ENCODE measurements at places on chromosomes 16 and 17. TPM values are rescaled to one million over a fixed set of nuclear protein-coding genes. Genes with fewer than 3 reads are reported as not detected.

P3H4 gene
- total RNA-seq, result 4.1 TPM

C1QTNF8 gene
- not detected for total RNA-seq

CCL7 gene
- not detected for total RNA-seq

GUCY2D gene
- not detected for total RNA-seq

MYOCD gene
- not detected for total RNA-seq

LAT gene
- total RNA-seq, result 234 TPM

DNA sequence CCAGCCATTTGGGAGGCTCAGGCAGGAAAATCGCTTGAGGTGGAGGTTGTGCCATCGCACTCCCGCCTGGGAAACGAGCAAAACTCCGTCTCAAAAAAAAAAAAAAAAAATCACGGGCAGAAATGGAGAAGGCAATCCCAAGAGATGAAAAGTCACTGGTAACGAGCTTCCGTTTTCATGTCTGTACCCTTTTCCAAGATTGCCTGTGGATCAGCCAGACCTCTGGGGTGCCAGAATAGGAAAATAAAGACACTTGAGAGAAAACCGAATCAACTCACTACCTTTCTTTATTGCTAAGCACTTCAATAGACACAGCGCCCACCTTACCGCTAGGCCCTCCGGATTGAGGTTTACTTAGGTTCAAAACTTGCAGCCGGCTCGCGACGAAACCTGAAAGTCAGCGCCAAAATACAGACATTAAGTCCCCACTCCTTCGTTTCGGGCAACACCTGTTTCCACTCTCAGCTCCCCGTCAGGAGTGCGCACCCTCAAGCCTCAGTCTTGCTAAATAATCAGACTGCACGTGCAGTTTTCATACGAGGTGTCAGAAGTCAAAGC lies 970 bp upstream of the TRAF7 start:
- no peaks in the 10 kb centered on the region for H3K27me3 ChIP-seq
- peak overlapping the region; percentile 89 for H3K27ac ChIP-seq
- peaks cover 28% of the 10 kb centered on the region for H3K36me3 ChIP-seq
- H3K4me3 ChIP-seq, result peak overlapping the region; percentile 87
- peaks cover 24% of the 10 kb centered on the region for H3K4me1 ChIP-seq
- no peak for DNase-seq

DNA sequence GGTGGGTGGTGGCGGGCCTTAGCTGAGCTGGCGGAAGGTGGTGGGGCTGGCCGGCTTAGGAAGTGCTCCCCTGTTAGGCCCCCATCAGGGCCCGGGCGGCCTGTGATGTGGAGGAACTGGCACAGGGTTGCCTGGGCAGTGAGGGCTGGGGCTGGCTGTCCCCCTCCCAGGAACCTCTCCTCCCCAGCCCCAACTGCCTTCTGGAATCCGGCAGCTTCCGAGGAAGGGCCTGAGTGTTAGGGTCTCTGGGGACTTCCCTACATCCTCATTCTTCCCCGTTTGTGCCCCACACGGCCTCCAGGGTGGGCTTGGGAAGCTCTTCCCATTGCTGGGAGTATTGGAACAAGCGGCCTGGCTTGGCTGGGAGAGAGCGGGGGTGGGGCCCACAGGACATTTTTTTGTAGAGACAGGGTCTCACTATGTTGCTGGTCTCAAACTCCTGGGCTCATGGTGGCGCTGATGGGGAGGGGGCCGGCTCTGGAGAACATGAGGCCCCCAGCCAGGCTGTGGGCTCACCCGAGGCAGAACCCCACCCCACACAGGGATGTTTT lies 89.9 kb upstream of the CIBAR2 start:
- H3K4me3 ChIP-seq, result no peak overlapping the region
- H3K4me1 ChIP-seq, result no peaks in the 10 kb centered on the region
- no peaks in the 10 kb centered on the region for H3K36me3 ChIP-seq
- no peak for DNase-seq
- no peak overlapping the region for H3K27ac ChIP-seq
- peaks cover 6% of the 10 kb centered on the region for H3K27me3 ChIP-seq

GRCh38 chr16:61792194-61792909 lies 243.9 kb downstream of the CDH8 start:
- H3K36me3 ChIP-seq, result no peaks in the 10 kb centered on the region
- no peak for DNase-seq
- no peaks in the 10 kb centered on the region for H3K4me1 ChIP-seq
- no peaks in the 10 kb centered on the region for H3K27me3 ChIP-seq
- H3K4me3 ChIP-seq, result no peak overlapping the region
- no peak overlapping the region for H3K27ac ChIP-seq

- no peak overlapping the region for H3K27ac ChIP-seq
- no peak overlapping the region for H3K4me3 ChIP-seq
- peaks cover 4% of the 10 kb centered on the region for H3K27me3 ChIP-seq
- DNase-seq, result no peak
- no peaks in the 10 kb centered on the region for H3K4me1 ChIP-seq
These were observed 104.9 kb downstream of the AXIN2 start for GRCh38 chr17:65456368-65457151.

DNA sequence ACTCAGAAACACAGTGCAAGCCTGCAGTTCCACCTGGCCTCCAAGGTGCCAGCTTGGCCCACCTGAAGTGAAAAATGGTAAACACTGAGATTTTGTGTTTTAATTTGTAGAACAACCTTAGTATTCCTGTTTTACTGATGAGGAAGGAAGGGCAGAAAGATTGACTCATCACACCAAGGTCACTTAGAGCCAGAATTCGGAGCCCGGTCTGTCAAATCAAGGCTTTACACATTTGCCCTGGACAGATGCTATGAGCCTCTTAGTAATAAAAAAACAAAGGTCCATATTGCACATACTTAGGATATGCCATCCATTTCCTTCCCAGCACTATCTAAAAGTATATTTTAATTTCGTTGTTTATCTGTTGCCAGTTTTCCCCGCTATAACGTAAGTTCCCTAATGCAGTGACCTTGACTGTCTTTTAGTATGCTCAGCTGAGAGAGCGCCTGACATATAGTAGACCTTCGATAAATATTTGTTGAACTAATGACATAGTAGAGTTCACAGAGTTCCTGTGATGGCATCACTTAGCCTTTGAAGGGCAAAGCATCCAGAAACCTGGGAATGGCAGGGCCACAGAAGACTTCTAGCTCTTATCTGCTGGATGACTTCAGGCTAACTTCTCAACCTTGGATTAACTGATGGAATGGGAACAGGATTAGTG lies 7.2 kb upstream of the TBKBP1 start:
- no peak overlapping the region for H3K27ac ChIP-seq
- no peak overlapping the region for H3K4me3 ChIP-seq
- peaks cover 14% of the 10 kb centered on the region for H3K4me1 ChIP-seq
- no peak for DNase-seq
- H3K27me3 ChIP-seq, result no peaks in the 10 kb centered on the region

DNA sequence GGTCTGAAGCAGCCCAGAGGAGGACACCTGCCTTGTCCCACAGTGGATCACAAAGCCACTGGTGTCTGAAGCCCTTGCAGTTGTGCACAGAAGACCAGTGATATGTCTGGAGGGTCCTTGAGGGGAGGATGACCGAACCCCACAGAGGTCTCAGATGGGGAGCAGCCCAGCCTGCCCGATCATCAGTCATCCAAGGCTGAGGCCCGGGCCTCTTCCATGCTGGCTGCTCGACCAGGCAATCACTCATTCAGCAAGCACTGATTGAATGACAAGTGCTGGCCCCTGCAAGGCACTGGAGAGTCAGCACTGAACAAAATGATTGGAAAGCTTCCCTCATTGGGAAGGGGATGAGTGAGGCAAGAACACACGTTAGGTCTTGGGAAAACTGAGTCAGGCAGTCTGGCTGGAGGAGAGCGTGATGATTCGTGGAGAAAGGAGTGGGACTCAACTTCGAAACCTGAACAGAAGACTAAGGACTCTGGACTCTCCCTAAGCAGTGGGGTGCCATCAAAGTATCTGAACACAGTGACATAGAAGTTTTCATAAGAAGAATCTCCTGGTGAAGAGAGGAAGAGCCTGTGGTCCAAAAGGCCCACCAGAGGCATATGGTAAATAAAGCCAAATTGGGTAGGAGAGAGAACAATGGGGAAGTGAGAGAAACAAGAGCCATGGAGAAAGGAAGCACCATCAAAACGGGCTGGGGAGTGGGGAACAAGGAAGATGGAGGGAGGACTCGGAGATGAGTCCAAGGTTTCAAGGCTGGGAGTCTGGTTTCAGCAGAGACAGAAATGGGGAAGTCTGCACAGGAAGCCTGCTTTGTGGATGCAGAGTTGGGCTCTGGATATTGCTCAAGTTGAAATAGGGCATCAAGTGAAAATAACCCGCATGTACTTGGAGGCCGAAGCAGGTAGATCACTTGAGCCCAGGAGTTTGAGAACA lies 10.2 kb downstream of the PIK3R5 start:
- no peak for DNase-seq
- H3K4me1 ChIP-seq, result peaks cover 96% of the 10 kb centered on the region

DNA sequence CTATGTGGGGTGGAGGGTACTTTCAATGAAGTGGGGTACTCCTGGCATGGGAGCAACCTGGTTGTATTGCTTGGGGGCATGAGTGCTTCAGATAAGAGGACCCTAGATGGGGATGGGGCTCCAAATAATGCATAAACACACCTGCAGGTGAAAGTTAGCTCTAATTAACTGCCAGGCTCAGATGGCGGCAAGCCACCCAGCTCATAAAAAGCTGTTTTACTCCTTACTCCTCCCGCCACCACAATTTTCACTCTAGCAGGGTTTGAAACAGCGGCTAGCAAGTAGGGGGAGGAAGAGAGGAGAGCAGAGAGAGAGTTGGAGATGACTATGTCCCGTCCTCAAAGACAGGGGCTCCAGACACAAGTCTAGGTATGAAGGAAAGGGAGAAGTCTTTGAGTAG lies 117.7 kb upstream of the WSCD1 start:
- no peak overlapping the region for H3K4me3 ChIP-seq
- peaks cover 14% of the 10 kb centered on the region for H3K27me3 ChIP-seq
- no peak for DNase-seq
- no peaks in the 10 kb centered on the region for H3K36me3 ChIP-seq

DNA sequence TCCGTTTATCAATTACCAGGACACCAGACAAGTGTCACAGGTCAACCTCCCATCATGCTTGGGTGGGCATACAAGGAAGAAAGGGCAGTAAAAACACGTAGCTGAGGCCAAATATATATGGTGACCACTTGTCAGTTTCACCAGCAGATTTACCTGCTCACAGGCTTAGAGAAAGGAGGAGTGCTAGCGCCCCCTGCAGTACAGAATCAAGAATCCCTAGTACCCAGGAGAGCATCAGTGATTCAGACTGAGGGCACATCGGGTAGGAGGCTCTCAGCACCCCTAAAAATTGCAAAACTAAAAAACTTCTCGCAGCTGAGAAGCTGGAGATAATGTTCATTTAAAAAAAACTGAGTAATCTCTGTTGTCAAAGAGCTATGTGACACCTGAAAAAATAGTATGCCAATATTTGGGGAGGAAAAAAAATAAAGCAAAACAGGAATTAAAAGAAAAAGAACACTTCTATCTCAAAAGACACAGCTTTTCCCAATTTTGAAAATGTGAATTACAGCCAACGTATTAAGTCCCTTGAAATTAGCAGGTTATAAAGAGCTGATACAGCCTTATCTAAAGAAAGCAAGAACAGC lies 21.2 kb upstream of the MON1B start:
- no peak overlapping the region for H3K4me3 ChIP-seq
- H3K27me3 ChIP-seq, result peaks cover 10% of the 10 kb centered on the region
- H3K27ac ChIP-seq, result no peak overlapping the region
- no peak for DNase-seq
- H3K36me3 ChIP-seq, result no peaks in the 10 kb centered on the region

DNA sequence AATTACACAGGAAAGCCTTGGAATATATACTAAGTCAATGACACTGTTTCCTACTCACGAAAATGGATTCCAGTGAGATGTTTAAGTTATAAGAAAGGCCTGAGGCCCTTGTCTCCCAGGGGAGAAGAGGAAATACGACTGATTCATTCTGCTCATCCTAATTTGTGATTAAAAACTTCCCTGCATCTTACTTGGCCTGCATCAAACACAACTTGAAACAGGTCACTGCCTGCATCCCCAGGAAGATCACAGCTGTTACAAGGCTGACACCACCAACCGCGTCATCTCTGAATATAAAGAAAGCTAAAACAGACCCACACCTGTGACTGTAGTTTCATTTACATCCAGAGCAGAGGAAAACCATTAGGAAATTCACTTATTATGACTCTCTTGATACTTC lies 121.9 kb downstream of the DNAH3 start:
- peaks cover 8% of the 10 kb centered on the region for H3K4me1 ChIP-seq
- no peaks in the 10 kb centered on the region for H3K36me3 ChIP-seq
- no peak overlapping the region for H3K27ac ChIP-seq
- peaks cover 5% of the 10 kb centered on the region for H3K27me3 ChIP-seq
- DNase-seq, result no peak
- no peak overlapping the region for H3K4me3 ChIP-seq

- H3K27me3 ChIP-seq, result no peaks in the 10 kb centered on the region
- H3K27ac ChIP-seq, result no peak overlapping the region
- peaks cover 12% of the 10 kb centered on the region for H3K4me1 ChIP-seq
- DNase-seq, result no peak
- peaks cover 3% of the 10 kb centered on the region for H3K36me3 ChIP-seq
These were observed 28.2 kb downstream of the ADCY9 start for GRCh38 chr16:4087990-4088577.

DNA sequence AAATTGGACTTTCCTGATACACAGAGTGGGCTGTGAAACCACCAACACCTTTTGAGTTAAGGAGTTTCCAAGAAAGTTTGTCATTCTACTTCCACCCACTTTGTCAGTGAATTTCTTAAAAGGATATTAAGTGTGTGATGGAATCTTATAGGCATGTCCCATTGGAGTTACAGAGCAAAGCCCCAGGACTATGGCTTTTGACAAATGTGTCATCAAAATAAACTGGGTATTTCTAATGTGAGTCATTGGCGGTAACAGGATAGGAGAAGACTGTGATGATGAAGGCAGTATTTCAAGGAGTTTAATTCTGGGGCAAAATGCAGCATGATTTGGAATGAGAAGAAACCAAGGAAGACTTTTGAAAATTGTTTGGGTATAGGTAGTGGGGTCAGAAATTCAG lies 1013.8 kb upstream of the EEF2KMT start:
- H3K4me3 ChIP-seq, result no peak overlapping the region
- H3K4me1 ChIP-seq, result no peaks in the 10 kb centered on the region
- H3K27ac ChIP-seq, result no peak overlapping the region
- H3K36me3 ChIP-seq, result no peaks in the 10 kb centered on the region

DNA sequence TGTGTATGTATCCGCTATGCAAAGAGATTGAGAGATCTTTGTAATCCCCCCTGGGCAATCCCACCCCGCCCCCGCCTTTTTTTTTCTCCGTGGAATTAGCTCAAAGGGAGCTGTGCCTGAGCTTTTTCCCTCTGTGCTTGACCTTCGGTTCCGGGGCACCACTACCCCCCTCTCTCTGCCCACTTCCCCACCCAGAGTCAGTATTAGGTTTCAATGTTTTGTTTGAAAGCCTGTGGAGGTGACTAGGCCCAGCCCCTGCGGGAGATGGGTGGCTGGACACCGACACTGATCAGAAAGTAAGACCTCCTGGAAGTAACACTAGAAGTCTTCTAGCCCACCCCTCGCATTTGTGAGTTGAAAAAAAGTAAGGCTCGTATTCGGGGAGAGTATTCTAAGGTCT lies 7.0 kb downstream of the CBLN1 start:
- peaks cover 55% of the 10 kb centered on the region for H3K27me3 ChIP-seq
- H3K36me3 ChIP-seq, result no peaks in the 10 kb centered on the region
- no peak overlapping the region for H3K4me3 ChIP-seq
- no peak for DNase-seq
